NCI-H460 (cell line): ENCODE measurements at places on chromosomes 12 and 14. TPM values are rescaled to one million over a fixed set of nuclear protein-coding genes. Genes with fewer than 3 reads are reported as not detected.

RASAL1 gene
- total RNA-seq: 2.3 and 2.6 TPM in 2 replicates

GRCh38 chr12:19421503-19422282 is 17.6 kb upstream of the AEBP2 start:
- no peak for DNase-seq

- DNase-seq: no peak
These were observed 2.7 kb downstream of the C2CD5 start for GRCh38 chr12:22541496-22542155.

DNA sequence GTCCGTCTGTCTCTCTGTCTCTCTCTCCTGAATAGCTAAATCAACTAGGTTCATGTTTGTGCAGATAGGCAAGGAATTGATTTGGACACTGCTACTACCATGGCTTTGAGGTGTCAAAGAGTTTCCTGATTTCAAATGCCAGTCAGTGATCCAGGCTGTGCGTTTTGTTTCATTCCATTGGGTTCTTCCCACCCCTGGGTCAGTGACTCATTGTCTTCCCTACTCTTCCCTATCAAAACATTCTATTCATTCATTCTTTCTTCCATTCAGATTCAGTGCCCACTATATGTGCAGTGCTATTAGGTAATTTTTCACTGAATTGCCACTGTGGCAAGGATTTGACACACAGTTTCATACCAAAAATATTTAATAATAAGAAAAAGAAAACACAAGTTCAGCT is 50.4 kb downstream of the RPH3A start:
- DNase-seq: peak; percentile 38

C3AR1 gene
- total RNA-seq: not detected in 2 replicates

GRCh38 chr12:131896811-131897270 is 2.4 kb downstream of the ULK1 start:
- no peak for DNase-seq

IL23A gene
- total RNA-seq: 0.17 TPM in 1 of 2 replicates, not detected in the other

GRCh38 chr12:6826734-6827436 is 1.3 kb upstream of the P3H3 start:
- DNase-seq: no peak

MYBPC1 gene
- total RNA-seq: 0.15 and 0.17 TPM in 2 replicates

DNA sequence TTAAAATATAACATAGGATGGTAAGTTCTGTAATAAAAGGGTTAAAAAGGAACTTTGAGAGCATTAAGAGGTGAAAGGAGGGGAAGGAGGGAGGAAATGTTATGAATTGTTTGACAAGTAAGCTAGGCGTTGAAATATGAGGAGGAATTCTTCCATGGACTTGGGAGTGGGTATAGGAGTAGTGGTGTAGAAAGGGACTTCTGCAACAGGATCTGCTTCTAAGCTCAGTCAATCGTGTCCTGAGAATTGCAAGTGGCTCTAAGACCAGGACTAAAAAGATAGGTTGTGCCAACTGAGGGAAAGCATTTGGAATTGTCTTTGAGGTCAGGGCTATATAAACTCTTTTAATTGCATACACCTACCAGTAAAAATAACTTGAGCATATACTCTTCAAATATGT is 74.1 kb upstream of the SLC38A2 start:
- DNase-seq: no peak

DNA sequence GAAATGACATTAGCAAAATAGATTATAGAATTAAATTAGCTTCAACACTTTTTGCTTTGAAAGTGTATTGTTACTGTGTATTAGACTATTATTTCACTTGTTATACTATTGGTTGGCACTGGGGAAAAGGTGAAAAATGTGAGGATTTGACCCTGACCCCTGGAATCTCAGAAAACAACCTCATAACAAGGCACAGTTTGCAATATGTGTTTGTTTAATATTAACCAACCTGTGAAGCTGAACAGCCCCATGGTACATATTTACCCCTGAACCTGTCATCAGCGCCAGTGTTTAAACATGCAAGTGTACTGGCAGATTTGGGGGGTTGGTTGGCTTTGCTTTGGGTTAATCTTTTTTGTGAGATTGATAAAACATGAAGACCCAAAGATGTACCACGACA is 11.7 kb downstream of the SLC38A4 start:
- no peak for DNase-seq

DNA sequence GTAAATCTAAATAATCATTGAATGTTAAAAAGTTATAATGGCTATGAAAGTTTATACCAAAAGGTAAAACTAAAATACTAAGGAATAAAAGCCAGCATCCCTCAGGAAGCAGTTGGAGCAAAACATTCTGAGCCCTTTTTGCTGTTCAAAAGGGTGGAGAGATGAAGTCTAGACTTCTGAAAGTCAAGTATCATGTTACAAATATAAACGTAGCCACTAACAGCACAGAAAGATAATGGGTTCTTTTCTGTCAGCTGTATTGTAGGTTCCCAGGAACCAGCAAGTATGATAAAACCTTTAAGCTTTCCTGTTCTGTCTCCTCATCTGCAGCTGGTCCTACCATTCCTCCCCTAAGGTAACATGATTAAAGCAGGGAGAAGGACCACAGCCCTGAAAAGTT is 16.4 kb upstream of the PLD4 start:
- DNase-seq: no peak

CFAP251 gene
- 4.9 and 5.0 TPM in 2 replicates for total RNA-seq

ARHGEF25 gene
- total RNA-seq: 9.2 and 13.1 TPM in 2 replicates

GRCh38 chr12:53664936-53665335 is 10.9 kb downstream of the ATP5MC2 start:
- no peak for DNase-seq

- DNase-seq: no peak
These were observed 23.0 kb upstream of the ATP2B1 start for GRCh38 chr12:89731614-89732013.

ZDHHC22 gene
- total RNA-seq: not detected in 2 replicates

PABPN1 gene
- 70.8 and 90.2 TPM in 2 replicates for total RNA-seq

- DNase-seq: no peak
These were observed 55.5 kb downstream of the MYRFL start for GRCh38 chr12:69880571-69880970.

- no peak for DNase-seq
These were observed 125.8 kb downstream of the C12orf42 start for GRCh38 chr12:103369929-103370328.

- DNase-seq: peak; percentile 34
These were observed 107.0 kb downstream of the HELB start for GRCh38 chr12:66409195-66409871.

DNA sequence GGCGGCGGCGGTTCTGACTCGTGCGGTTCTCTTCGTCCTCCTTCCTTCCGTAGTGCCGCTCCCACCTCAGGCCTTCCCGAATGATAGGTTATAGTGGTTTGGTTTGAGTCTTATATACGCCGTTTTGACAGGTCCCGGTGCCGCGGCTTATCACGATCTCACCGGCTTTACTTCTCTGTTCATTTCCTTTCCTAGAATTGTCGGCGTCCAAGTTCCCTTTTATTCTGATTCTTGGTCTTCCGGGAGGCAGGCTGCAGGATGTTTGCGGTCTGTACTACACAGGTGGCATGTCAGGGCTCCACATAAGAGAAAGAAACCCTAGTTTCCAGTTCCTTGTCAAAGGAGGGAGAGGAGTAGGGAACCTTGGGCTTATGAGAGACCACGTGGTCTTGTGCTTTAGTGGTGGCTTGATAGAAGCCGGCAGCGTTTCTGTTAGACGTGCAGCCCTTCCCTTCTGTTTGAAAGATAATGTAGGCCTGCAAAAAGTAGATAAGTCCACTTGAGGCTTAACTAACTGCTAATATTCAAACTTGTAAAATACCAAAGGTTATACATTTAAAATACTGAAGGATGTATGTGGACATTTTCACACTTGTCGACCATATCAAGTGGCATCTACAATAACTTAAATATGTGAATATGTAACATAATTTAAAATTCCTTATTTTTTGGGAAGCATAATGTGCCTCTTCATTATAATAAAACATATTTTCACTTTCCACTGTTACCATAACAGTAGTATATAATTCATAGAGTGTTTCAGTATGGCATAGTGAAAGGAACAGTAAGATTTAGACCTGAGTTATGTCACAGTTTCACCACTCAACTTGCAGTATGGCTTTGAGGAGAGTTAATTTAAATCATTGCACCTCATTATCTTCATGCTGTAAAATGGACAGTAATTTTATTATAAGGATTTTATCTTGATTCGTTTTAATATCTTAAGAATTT is 804 bp downstream of the USP15 start:
- no peak for DNase-seq

- DNase-seq: no peak
These were observed 166.8 kb downstream of the RMST start for GRCh38 chr12:97629382-97629781.

GRCh38 chr12:12997156-12997555 is 2.9 kb downstream of the HEBP1 start:
- no peak for DNase-seq

DNA sequence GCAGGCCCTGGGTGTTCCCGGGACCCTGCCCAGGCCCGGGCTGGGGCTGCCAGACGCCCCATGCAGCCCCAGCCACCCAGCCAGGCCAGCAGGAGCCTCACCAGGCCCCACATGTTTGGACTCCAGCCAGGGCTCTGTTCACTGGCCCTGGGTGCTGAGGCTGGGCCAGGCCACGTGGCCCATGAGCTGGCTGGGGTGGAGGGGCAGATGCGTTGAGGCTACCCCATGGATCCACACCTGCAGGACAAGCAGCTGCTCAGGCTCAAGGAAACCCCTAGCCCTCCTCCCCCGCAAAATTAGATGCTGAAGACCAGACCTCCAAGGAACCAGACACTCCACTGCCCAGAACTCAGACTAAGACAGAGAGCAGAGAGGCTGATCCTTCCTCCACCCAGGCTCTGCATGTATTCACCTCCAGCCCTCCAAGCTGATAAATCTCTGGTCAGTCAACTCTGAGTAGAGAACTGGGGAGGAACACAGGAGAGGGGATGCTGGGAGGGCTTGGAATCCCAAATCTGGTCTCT is 1.6 kb downstream of the CDH24 start:
- no peak for DNase-seq

- DNase-seq: peak; percentile 15
These were observed 98.7 kb downstream of the GAS2L3 start for GRCh38 chr12:100672075-100672592.
